Stimulated activated CD8-positive, alpha-beta memory T cell treated with anti-CD3 and anti-CD28 coated beads, Interleukin-15, amount 100 ng/mL, for 1 hour (primary cell): ENCODE measurements at places on chromosomes 16 and 17.

DNA sequence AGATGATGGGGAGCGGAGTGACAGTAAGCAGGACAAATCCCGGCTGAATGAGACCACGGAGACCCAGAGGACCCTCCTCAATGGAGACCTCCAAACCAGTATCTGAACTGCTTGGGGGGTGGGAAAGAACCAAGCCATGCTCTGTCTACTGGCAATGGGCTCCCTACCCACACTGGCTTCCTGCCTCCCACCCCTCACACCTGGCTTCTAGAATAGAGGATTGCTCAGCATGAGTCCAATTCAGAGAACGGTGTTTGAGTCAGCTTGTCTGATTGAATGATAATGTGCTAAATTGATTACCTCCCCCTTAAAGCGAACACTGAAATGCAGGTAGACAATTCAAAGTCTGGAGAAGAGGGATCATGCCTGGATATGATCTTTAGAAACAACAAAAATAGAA lies 5.5 kb downstream of the SSTR2 start:
- no peak for DNase-seq

- no peak for DNase-seq
These were observed 818.2 kb downstream of the KCNJ18 start for GRCh38 chr17:22510504-22510903.

DNA sequence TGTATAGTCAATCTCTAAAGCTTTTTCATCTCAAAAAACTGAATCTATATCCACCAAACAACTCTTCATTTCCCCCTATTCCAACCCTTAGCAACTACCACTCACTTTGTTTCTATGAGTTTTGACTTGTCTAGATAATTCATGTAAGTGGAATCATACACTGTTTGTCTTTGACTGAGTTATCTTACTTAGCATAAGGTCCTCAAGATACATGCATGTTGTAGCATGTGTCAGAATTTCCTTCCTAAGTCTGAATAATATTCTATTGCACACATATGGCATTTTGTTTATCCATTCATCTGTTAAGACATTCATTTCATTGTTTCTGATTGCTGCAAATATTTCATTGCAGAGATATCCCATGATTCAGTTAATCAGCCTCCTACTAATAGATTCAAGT lies 72.2 kb downstream of the SSH2 start:
- no peak for DNase-seq

DNA sequence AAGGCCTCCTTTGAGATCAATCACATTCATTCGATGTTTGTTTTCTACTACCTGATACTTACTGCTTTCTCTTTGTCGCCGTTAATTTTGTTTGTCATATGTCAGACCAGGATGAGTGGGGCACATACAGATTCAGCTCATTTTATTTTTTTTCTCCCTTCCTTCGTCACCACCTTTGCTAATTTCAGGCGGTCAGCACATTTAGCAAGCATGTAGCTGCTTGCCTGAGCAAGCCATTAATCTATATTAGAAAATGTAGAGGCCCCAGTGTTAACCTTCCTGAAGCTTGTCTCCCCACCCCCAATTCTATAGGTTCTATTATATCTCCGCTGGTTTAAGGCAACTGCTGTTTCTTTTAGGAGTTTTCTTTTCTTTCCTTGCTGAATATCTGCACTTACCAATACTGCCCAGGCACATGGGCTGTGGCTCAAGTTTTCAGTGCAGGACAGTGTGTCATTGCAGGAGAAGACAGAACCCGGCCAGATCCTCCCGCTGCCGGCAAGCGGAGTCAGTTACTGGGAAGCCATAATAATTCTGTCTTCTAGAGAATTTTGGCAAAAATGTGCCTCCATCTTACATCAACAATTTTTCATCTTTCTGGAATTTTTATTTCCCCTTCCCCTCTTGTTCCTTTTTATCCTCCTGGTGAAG lies 714.3 kb downstream of the WWOX start:
- DNase-seq, result no peak
